ENCODE measurements at places on chromosomes 12 and 14.

DNA sequence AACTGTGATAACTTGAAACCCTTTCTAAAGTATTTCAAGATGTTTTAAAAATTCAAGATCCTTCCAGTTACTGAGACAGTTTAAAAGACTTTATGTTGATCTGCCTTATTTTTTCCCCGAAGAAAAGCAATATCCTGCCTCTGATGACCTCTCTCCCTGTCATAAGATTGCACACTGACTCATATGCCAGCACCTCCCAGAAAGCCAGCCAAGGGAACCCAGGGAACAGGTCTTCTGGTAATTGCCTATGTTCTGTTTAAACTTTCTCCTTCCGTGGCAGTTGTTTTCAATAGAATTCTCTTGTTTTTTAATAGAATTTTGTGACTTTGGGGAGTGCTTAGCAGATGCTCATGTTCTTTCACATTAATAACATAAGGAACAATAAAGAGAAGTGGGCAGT lies 300.2 kb upstream of the PRKD1 start:
- DNase-seq, result peak; percentile 77

GRCh38 chr14:73426877-73427276 lies 31.5 kb downstream of the NUMB start:
- peak; percentile 41 for DNase-seq

- DNase-seq, result no peak
Observed at GRCh38 chr12:41769810-41770209, 374.9 kb downstream of the GXYLT1 start.

- DNase-seq, result no peak
Observed at GRCh38 chr12:131607658-131608447, 103.0 kb upstream of the SFSWAP start.
